ENCODE measurements at places on chromosomes 2 and 18.

DNA sequence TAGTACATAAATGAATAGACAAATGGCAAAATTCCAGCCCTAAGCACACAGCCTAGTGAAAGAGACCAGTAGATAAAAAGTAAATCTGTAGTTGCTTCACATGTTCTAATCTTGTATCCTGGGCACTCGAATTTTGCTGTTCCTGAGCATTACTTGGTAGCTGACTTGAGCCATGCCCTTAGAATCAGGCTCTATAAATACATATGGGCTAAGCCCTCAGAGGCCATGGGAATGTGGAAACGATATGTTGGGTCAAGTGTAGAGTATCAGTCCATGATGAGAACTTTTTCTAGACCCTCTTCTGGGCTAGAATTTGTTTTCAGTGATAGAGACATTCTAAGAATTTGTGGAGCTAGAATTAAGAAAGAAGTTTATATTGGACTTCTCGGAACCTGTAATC lies 21.9 kb downstream of the ELAC1 start:
- DNase-seq: no peak

GRCh38 chr2:65499216-65499615 lies 66.8 kb upstream of the SPRED2 start:
- DNase-seq: no peak

GRCh38 chr2:143192716-143193115 lies 63.5 kb downstream of the ARHGAP15 start:
- DNase-seq: no peak

GRCh38 chr2:71734620-71735019 lies 281.3 kb downstream of the DYSF start:
- DNase-seq: no peak

GRCh38 chr2:166593403-166593802 lies 99.4 kb upstream of the SCN7A start:
- DNase-seq: no peak

DNA sequence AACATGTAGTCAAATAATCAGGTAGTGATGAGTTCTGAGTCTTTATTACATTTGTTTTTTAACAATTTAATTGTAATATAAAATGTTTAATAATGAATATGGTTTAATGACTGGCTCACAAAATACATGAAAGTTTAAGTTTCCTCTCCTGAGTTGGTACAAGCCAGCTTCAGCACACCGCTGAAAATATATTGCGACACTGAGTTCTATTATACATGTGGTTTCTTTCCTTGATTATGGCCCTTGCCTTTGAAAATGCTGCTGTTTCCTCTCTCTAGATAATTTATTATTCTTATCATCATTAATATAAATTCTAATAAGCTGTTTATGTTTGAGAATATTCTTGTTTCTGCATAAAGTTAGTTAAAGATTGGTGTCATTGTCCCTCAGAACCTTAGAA lies 249.3 kb downstream of the PARD3B start:
- no peak for DNase-seq

DNA sequence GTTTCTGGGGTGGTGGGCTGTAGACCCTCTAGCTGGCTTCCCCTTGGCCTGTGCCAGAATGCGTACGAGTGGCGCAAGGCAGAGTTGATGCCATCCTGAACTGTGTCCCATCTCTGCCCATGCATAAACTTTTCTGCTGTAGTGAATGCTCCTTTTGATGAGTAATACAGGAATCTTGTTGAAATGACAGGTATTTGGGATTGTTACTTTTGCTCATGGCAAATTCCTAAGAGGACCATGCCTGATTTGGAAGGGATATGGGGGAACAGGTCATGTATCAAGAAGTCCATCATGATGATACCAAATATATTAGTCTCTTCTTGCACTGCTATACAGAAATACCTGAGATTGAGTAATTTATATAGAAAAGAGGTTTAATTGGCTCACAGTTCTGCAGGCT lies 648.0 kb downstream of the SLC4A3 start:
- DNase-seq: no peak

DNA sequence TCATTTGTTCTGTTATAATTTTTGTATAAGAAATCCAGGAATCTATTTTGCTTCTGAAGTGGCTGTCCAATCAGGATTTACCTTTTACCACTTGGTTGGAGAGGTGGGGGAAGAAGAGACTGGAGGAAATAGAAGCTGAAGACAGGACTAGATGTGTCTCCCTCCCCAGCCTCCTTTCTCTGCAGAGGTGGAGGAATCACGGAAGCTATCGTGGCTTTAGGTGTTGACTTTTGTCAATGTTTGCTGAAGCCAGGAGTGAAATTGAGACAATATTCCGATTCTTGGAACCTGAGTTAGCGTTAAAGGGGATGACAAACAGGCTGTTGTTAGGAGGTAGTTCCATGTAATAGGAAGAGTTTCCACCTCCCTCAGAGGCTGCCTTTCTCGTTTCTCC lies 43.5 kb downstream of the PDCL3 start:
- DNase-seq: no peak

GRCh38 chr2:16014041-16014787 lies 73.9 kb downstream of the MYCN start:
- DNase-seq: peak; percentile 63

DNA sequence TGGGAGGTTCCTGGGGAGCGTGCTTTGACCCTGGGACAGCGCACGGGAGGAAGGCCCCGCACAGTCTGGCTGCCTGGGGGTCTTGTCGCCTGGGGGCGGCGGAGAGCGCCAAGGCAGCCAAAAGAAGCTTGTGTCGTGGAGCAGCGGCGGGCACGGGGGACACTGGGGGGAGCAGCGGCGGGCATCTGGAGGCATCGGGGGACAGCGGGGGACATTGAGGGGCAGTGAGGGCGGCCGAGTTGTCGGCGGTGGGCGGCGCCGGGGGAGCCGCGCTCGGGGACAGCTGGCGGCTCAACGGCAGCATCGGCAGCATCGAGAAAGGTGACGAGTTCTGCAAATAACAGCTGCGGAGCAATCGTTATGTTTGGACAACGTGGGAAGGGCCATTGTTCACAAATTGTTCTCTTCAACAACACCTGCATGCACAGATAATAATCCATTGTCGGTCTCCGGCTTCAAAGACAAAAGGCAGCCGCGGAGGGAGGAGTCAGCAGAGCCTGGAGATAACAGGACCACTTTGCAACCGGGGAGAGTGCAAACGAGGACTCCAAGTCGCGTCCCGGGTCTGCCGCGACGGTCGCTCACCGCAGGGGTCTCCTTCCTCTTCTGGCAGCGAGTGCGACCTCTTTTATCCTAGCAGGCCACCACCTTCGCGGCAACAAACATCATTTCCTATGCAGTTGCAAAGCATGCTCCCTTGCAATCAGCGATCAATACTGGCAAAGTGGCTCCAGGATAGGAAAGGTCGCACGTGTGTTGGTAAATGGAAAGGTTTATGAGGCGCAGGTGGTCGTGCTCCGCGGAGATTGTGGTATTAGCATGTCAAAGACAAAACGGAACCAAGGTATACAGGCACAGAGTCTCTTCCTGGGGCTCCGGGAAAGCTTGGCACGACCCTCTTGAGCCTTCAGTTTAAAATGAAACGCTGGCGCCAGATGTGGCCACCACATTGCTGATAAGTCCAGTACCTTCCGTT lies 132.3 kb upstream of the DLX2 start:
- DNase-seq: no peak

DNA sequence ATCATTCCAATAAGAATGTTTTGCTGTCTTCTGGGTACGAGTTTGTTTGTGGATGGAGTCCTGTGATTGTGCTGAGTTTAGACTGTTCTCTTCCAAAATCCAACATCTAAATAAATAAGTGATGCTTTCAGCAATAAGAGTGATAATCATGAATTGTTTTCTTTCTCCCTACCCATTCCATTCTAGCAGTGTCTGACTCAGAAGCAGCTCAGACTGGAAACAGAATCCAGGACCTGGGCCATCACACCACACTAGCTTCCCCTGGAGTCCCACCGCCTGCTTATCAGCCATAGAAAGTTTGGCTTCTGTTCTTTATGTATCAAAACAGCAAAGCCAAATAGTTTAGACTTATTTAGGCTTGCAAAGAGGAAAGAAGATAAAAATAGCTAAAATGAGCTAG lies 76.4 kb upstream of the CNGA3 start:
- no peak for DNase-seq

DNA sequence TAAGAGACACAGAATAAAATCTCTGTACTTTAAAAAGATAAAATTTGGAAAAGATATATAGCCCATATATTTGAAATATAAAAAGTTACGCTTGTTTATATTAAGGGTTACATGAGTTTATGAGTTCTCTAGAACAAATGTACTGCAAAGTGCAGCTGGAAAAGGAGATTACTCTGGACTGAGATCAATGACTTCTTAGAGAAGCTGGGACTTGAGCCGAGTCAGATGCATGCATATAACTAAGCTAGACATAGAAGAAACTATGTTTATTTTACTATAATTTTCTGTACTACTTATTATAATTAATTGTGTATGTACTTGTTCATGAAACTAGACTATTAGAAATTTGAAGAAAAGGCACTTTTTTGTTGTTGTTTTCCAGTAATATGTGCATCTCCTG lies 170.3 kb upstream of the NXPH2 start:
- DNase-seq: no peak

GRCh38 chr18:6566338-6566911 lies 151.7 kb upstream of the L3MBTL4 start:
- DNase-seq: no peak

- no peak for DNase-seq
These were observed 17.8 kb upstream of the PMAIP1 start for GRCh38 chr18:59881728-59882656.

GRCh38 chr2:28419443-28420270 lies 27.0 kb downstream of the FOSL2 start:
- peak; percentile 45 for DNase-seq

- DNase-seq: no peak
These were observed 174.5 kb upstream of the MGAT5 start for GRCh38 chr2:134079373-134079772.

DNA sequence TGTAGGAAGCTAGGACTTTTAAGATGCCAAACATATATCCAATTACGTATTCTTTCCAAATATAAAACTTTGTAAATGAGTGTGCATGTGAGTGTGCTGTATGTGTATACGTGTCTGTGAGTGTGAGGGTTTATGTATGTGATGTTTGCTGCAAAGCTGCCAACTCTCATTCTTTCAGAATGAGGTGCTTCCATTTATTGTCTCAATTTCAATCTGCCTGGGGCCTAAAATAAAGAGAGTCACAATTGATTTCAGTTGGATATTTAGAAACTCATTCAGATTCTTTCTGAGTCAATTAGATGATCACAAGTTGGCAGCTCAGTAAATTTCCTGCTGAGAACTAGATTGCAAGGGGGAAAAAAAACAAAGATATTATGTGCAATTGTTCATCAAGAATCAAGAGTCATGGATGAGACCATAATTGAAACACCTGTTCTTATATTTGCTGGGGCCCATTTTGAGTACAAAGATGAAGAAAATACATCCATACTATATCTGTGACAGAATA lies 621.2 kb upstream of the ACVR2A start:
- DNase-seq: no peak

DNA sequence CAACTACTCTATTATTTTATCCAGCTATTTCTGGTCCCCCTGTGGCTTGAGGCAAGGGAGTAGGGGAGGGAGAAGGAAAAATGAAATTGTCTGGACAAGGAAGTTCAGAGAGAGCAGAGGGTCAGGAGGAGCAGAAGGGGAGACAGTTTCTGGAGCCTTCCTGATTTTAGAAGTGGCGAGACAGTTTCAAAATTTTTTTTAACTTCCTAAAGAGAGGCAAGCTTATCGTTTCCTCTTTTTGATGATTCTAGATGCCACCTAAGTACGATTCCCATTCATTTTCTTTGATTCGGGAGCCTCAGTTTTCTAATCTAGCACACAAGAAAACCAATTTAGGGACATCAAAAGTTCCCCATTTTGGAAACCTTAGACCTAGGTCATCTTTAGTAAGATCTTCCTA lies 96.9 kb upstream of the B3GNT2 start:
- no peak for DNase-seq

- peak; percentile 91 for DNase-seq
These were observed 90.0 kb upstream of the TAF1B start for GRCh38 chr2:9753276-9753600.

DNA sequence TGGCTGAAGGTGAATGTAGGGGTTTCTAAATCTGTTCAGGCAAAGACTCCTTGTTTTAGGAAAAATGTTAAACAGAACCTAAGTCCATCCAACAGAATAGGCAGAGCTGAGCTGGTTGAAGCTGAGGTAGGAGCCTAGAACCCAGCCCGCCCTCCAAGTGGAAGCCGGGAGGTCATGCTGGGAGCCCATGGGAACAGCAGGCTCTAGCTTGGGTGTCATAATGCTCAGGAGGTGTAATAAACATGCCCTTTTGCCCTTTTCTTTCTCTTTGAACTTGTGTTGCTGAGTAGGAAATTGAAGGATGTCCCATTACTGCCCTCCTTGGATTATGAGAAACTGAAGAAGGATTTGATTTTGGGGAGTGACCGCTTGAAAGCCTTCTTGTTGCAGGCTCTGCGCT lies 60.3 kb downstream of the ARMC9 start:
- DNase-seq: no peak

DNA sequence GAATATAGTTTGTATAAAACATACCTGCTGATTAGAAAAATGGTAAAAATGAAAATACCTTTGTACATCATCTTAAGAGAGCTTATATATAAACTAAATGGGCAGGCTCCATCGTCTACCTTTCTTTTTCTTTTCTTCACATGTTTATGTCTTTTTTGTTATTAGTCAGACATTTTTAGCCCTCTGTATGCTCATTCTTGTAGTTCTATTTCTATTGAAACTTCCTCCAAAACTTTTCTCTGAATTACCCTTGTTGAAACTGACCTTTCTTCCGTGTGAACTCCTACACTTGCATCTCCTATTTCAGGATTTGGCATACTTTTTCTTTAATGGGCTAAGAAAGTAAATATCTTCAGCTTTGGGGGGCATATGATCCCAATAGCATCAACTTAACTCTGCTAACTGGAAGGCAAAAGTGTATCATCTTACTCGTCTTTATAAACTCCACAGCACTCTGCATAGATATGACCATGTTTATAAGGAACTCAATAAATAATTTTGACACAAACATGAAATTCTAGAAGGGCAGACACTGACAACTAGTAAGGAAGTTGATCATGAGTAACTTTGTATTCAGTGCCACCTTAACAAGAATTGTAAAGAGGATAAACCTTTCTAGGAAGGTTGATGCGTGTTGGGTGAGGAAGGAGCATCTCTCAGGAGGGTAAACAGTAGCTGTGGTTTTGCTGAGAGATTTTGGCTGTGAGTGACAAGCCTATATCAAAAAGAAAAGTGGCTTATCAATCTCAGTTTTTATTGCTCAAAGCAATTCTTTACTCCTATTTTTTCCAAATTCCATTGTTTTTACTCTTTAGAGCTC lies 127.6 kb downstream of the PIK3C3 start:
- no peak for DNase-seq

DNA sequence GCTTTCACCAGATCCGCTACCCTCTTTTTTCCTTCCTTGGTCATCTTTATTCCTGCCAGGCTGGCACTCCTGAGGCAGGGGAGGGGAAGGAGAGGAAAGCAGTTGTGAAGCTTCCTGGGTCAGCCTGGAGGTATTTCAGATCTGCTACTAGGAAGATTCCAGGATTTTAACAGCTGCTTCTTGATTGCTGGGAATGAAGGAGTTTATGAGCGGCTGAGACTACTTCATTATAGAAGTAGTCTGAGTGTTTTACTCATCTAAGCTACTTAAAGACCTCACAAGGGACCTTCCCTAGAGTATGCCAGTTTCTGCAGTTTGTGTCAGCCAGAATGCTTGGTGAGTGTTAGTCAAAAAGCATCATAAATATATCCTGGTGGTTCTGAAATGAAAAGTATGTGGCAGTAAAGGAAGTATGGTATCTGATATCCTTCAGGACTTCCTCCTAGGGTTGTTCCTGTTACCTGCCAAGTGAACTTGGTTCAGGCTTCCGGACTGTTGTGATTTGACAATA lies 1.9 kb downstream of the TANC1 start:
- DNase-seq: no peak

- DNase-seq: no peak
These were observed 1494.7 kb upstream of the NXPH2 start for GRCh38 chr2:140274891-140275290.
